IPS DF 6.9 (cell line): ENCODE measurements at places on chromosomes 4 and X.

DNA sequence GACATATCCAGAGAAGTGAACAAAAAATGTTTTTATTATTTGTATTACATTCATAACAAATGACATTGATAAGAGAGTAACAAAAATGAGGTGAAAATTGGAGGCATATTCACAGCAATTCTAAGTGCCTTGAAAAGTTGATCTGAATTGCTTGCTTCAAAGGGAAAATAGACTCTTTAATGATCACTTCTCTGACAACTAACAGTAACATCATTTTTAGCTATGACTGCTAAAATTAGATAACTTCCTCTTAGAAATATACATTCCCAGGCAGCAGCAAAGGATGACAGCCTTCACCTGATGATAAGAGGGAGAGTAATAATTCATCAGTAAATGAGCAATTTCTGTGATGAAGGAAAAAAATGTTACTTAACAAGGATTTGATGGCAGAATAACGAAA lies 472.5 kb downstream of the PCDH10 start:
- no peak for DNase-seq

GRCh38 chr4:153763404-153763803 lies 3.6 kb upstream of the RNF175 start:
- DNase-seq: no peak

- no peak for DNase-seq
Observed at GRCh38 chrX:17563515-17563914, 173.8 kb upstream of the SCML1 start.

DNA sequence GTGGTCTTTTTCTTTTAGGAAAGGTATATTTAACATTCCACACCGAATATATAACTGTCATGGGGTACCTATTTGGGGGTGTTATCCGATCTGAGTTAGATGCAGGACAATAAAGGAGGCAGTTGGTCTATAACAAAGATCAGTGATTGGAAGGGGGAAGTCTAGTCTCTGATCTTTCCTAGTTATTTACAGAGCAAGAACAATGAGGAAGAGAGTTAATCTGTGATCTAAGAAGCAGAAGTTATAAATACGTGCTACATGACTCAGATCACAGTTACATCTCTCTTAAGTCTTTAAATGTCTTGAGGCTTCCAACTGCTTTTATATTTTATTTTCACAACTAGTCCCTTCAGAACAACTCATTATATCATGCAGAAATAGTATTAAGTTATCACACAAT lies 33.2 kb upstream of the ARMCX4 start:
- DNase-seq: no peak

GRCh38 chr4:94409962-94410361 lies 41.8 kb upstream of the PDLIM5 start:
- DNase-seq: no peak

GRCh38 chr4:105509291-105509690 lies 35.4 kb upstream of the PPA2 start:
- DNase-seq: no peak

DNA sequence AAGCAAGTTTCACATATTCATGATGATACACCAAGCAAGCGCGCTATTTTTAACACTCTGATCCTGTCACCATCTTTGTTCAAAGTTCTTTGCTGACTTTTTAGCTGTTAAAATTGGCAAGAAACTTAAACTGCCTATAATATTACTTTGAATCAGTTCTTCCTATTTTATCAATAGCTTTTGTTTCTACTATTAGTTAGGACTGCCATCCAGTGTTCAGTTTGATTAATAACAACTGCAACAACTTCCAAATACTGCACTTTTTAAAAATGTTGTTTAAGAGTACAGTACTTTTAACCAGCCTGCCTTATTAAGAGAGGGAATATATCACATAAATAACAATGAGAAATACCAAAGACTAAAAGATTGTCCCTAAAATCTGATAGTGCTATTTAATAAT lies 614.3 kb downstream of the FAM133A start:
- peak; percentile 1 for DNase-seq

- no peak for DNase-seq
Observed at GRCh38 chr4:3527101-3527913, 4.9 kb downstream of the LRPAP1 start.

- no peak for DNase-seq
Observed at GRCh38 chr4:22978656-22979055, 285.9 kb downstream of the GBA3 start.

GRCh38 chr4:103207673-103208072 lies 9.5 kb upstream of the CENPE start:
- peak; percentile 48 for DNase-seq

- DNase-seq: no peak
Observed at GRCh38 chrX:116827063-116827462, 364.3 kb upstream of the CT83 start.

GRCh38 chr4:186204686-186205085 lies 13.3 kb downstream of the CYP4V2 start:
- no peak for DNase-seq

GRCh38 chr4:144955104-144955503 lies 142.9 kb downstream of the ANAPC10 start:
- DNase-seq: no peak
